ENCODE measurements at places on chromosomes 12 and 14.

GRCh38 chr12:122399254-122399591 is 23.2 kb downstream of the CLIP1 start:
- no peak for DNase-seq

DNA sequence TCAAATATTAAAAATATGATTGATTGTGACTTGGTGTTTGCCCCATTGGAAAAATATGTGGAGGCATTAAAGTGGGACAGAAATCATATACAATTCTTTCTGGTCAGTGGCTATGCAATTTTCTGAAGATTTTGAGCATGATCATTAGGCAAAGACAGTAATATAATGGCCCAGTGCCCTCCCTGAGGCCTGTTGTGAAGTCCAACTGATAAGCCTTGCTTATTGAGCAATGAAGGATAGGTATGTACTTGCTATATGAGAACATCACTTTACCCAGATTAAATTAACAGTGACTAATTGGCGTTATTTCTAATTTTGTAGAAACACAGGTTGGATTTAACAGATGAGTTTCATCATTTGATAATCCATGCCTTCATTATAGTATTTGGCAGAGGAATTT is 57.1 kb downstream of the NKX2-1 start:
- DNase-seq: no peak

GRCh38 chr14:51883232-51883631 is 22.8 kb downstream of the GNG2 start:
- DNase-seq: no peak

DNA sequence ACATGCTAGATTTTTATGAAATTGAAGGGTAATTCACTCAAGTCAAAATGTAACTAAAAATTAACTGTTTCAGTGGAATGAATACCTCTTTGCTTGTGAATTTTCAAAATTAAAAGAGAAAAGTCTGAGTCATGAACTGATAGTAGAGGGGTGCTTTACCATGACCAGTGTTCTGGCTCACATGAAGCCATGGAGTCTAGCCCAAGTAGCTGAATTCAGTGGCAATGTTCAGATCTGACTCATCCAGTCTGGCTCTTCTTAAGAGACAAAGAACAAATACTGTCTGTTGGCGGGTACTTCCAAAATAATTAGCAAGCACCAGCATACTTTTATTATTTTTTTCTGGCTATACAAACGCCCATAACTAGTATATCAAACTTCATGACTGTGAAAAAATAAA is 366.3 kb upstream of the GARIN6 start:
- DNase-seq: no peak

DNA sequence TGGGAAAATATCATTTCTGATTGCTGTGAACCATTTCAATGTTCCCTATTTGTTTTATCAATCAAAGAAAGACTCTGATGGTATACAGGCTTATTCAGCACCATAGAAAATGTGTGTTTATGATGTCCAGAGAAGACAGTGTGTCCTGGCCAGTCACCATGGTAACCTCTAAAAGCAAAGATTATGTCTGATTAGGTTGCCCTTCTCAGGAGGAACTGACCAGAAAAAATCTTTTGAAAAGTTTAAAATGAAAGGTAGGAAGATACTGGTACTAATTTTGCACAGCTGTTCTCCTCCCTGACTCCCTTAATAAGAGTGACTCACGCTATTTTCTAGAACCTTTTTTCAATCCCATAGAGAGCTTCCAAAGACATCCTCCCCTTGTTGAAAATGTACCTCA is 391.8 kb upstream of the DCN start:
- DNase-seq: no peak

DNA sequence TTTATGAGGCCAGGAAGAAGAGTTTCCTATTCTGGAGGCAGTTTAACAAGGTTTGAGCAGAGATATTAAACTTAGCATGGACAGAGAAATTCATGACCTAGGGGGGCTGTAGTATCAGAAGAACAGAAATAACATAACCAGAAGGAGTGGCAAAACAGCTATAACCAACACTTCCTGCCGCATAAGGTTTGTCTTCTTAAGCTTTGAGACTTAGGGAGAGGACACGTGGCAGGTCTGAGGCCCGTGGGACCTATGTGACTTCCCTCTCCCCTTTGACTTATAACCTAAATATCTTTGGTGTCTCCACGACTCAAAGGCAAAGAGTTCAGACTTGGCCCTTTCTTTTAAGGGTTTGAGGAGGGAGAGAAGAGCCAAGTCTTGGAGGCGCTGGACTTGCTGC is 119.1 kb upstream of the PZP start:
- DNase-seq: no peak

DNA sequence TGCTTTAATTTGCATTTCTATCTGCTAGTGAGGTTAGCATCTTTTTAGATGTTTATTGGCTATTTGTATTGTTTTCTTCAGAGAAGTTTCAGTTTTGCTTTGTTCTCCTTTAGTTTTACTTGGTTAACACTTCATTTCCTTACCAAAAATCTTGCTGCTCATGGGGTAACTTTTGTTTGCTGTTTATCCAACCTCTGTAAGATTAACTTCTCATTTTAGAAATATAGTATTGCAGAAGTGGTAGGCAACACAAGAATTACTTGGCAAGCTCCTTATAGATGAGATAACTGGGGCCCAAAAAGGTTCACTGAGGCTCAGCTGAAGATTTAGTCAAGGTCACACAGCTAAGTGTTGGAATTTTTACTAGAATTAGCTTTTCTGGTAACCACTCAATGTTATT is 40.5 kb downstream of the ALKBH1 start:
- no peak for DNase-seq

GRCh38 chr12:78343657-78344056 is 513.0 kb downstream of the NAV3 start:
- no peak for DNase-seq

GRCh38 chr14:66508846-66509621 is 1.1 kb downstream of the GPHN start:
- no peak for DNase-seq

DNA sequence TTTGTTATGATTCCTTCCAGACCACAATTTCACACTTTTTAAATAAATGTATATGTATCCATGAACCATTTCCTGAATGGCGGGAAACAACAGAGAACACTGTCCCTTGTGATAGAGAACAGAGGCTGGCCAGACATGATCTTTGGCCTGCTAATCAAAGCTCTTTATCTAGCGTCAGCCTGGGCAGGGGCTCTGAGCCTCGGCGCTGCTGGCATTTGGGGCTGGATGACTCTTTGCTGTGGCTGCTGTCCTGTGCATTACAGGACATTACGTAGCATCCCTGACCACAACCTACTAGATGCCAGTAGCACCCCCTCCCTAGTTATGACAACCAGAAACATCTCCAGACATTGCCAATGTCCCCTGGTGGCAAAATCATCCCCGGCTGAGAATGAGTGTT is 77.7 kb downstream of the DNAH10 start:
- no peak for DNase-seq

DNA sequence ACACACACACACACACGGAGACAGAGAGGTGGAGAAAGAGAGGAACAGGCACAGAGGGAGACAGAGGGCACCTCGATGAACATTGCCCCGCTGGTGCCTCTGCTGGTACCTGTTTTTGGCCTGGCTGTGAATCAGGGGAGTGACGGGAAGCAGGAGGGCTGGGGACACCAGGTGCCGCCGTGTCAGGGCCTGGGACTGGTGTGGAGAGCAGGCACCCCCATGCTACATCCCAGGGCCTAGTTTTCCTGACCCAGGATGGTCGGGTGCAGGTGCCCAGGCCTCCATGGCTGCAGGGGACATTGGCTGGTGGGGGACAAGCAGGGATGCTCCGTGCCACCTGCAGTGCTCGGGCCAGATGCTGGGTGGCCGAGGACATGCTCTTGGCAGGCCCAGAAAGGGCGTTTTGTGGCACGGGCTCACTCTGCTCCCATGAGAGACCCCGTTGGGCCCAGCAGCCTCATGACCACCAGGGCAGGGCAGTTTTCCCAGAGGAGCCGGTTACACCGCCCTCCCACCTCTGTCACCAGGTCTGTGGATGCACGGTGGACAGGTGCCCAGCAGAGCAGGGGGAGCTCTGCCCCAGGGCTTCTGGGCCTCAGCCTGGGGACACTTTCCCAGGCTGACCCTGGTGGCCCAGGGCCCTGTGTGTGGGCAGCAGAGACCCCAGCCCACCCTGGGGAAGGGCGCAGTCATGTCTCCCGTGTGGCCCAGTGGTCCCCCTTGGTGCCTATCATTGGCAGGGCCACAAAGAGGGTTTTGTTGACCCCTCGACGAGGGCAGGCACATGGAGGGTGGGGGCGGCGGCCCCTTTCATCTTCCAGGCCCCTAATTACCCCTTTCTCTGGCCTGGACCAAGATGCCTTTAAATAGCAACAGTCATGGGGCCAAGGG is 207.5 kb upstream of the RTL1 start:
- no peak for DNase-seq
